ENCODE measurements at places on chromosomes 2 and 18.
A peak's percentile ranks its signal among the peaks of the same experiment; 100 is the strongest.

DNA sequence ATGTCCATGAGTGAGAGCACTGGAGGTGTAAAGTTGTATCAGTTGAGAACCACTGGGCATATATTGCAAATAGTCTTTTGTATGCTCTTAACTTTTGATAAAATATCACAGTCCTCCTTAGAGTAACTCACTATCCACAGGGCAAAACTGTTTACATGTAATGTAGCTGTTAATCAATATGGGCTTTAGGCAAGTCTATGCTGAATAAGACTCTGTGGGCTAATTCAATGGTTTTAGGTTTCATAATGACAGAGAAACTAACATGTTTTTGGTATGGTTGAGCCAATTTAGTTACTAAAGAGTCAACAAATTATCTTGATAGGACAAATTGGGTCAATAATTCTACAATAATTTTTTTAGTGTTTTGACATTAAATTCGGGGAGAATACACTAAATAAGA lies 1134.9 kb upstream of the FAM98A start:
- no peak for DNase-seq

GRCh38 chr2:70948337-70949003 lies 12.8 kb downstream of the ATP6V1B1 start:
- DNase-seq, result peak; percentile 81

GRCh38 chr2:42118754-42119569 lies 50.2 kb upstream of the EML4 start:
- no peak for DNase-seq

DNA sequence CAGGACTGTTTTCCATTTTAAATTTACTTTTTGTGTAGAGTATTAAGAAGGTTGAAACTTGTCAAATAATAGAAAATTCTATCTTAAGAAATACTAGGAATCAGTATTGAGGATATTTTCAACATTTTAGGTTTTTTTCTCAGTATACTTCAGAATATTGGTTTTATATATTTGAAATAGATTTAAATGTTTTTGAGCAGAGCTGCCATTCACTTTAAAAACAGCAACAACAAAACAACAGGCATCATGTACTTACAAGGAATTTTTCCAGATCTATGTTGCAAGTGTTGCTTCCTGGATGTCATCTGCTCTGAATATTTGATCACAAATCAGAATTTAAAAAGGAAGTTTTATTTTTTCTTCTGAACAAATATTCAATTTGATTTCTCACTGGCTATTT lies 84.4 kb downstream of the DCDC2C start:
- DNase-seq, result no peak

DNA sequence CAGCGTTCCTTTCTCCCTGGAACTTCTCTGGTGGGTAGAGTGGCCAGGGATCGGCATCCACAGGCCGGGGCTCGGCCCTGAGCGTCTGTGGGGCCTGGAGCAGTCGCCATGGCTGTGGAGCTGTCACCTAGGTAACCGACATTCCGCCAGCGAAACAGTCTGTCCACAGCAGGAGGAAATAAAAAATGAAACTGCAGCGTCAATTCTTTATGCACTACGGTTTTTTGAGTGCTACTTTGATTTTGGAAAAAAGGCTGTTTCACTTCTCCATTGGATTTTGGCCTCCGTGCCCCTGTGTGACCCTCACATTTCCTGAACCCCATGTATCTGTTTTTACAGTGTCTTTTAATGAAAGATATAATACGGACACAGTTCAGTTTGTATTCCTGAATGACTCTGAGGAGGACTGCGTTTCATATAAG lies 163.4 kb downstream of the LDLRAD4 start:
- peak; percentile 86 for DNase-seq

DNA sequence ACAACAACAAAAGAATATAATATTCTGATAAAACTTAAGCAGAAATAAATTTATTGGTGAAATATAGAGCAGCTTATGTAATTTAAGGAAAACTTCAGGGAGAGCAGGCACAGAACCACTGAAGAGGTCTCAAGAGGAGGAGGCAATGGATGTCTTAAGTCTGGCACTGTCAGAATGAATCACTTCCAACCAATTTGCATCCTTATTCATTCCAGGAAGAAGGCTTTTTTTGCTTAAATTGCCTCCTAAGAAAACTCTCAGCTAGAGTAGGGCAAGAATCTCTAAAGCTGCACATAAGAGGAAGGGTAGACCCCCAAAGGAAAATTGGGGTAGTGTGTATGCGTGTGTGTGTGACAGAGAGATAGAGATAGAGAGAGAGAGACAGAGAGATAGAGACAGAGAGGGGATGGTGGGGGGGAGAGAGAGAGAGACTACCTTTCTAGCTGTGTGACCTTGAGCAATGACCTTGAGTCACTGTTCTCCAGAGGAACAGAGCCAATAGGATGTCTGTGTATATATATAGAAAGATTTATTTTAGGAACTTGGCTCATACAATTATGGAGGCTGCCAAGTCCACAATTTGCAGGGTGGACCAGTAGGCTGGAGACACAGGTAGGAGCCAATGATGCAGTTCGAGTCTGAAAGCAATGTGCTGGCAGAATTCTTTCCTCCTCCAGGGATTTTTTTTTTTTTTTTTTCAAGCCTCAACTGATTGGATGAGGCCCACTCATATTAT lies 96.4 kb upstream of the LINC00305 start:
- DNase-seq, result no peak

- DNase-seq, result no peak
These were observed 172.3 kb downstream of the SMAD7 start for GRCh38 chr18:48778344-48779011.

GRCh38 chr2:8312861-8313830 lies 368.7 kb upstream of the ID2 start:
- no peak for DNase-seq

DNA sequence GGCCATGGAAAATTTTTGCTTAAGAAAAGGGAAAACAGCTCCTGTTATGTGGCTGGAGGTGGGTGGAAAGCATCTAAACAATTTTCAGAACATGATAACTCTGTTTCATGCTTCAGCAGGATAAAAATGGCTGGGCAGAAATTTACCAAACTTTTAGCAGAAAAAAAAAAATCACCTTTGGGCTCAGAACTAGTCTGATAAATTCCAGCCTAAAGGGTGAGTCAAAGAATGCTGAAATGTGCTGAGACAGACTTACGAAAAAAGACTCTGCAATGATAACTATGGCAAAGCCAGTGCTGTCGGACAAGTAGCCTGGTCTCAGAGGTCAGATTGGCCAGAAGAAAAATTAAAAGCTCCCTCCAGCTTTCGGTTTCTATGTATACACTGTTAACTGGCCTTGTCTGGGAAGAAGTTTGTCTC lies 123.6 kb downstream of the LRATD1 start:
- no peak for DNase-seq

DNA sequence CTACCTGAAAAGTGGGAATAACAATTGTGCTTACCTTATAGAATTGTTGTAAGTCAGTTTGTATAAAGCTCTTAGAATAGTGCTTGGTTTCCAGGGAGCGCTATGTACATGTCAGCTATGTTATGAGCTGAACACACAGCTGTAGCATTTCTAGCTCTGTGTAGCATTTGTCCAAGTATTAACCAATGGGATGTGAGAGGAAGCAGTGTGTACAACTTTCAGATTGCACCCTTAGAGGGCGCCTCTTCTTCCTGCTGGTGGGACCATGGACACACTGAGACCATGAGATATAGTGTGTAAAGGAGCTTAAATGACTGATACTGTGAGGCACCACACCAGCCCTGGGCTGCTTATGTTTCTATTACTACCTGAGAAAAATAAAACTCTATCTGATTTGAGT lies 380.2 kb downstream of the LNPK start:
- DNase-seq, result no peak

DNA sequence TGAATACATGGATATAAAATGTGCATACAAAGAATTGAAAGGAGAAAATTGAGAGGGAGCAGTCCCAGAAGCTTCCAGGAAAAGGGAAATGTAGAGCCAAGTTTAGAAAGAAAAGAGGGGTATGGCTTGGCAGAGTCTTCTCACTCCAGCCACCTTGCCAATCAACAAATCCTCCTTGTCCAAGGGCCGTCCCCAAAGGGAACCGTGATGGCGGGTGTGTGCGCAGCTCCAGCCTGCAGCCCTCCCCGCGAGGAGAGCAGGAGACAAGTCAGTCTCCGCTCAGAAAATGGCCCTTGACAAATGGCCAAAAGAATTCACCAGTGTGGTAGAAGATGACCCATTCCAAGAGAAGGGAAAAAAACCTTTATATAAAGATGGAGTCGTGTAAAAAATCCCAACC lies 448.3 kb upstream of the POU3F3 start:
- peak; percentile 50 for DNase-seq

GRCh38 chr2:123566291-123566946 lies 458.7 kb upstream of the CNTNAP5 start:
- DNase-seq, result no peak

DNA sequence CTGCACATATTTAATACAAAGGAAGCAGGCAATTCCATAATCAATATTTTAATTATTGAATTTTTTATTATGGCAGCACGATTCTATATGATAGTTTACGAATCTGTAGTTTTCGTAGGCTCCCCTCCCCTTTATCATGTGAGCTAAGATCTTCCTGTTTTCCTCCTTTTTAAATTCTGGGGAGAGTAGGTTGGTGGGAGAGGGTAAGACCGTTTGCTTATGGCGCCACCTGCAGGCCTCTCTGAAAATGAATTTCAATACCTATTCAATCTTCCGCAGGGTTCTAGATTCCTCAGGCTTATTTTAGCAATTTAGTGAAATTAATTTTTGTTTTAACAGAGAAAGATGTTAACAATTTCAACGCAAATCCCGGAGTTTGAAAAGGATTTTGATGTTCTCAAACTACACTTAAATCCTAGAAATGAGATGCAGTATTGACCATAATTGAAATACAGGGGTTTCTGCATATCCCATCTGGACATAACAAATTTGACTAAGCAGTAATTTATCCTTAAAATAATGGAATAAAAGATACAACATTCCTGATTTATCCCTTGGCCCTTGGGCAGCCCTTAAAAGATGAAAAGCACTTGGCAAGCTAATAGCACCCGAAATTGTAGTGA lies 12.8 kb upstream of the GBX2 start:
- DNase-seq, result peak; percentile 49

GRCh38 chr18:35029103-35029502 lies 12.1 kb upstream of the MAPRE2 start:
- no peak for DNase-seq

GRCh38 chr2:203797276-203797675 lies 70.3 kb upstream of the CTLA4 start:
- no peak for DNase-seq

GRCh38 chr2:64111426-64111825 lies 32.8 kb downstream of the PELI1 start:
- no peak for DNase-seq

- DNase-seq, result no peak
These were observed 187.8 kb upstream of the HNRNPA3 start for GRCh38 chr2:177024765-177025164.

DNA sequence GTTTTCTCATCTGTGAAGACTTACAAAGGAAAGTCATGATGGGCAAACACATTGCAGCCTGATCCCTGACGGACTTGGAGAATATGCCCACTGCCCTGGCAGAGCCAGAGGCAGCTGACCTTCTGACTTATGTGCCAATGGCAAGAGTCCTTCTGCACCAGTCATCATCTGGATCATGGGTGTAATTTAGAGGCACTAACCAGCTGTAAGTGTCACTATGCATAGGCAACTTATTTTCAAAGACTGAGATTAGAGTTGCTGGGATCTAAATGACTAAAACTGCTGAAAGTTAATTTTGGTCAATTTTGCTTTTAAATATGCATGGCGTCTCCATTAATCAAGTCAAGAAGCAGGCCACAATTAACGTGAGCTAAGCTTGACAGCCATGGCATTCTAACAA lies 261.2 kb downstream of the BCL11A start:
- no peak for DNase-seq

DNA sequence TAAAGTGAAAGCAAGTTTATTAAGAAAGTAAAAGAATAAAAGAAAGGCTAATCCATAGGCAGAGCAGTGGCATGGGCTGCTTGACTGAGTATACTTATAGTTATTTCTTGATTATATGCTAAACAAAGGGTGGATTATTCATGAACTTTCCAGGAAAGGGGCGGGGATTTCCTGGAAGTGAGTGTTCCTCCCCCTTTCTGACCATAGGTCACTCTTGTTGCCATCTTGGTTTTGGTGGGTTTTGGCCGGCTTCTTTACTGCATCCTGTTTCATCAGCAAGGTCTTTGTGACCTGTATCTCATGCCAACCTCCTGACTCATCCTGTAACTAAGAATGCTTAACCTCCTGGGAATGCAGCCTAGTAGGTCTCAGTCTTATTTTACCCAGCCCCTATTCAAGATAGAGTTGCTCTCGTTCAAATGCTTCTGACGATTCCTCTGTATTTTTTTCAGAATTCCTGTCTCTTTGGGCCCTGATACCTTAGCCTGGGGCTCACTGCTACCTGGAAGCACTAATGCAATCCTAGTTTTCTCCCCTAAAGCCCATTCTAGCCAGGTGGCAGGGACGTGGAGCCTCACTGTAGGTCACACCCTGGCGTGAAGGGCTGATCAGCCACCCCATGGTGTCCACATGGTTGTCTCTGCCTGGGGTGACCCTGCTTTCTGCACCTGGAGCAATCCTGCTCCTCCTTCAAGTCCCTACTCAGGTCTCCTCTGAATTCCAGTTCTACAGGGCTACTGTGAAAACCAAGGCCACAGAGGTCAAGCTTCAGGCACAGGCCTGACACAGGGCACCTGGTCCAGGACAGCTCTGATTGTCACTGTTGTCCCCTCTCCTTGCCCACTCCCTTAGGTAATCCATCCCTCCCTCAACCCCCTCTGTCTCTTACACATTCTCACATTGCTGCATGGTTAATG lies 6.0 kb upstream of the SLC35F6 start:
- DNase-seq, result no peak
